LHCN-M2 (cell line): ENCODE measurements at places on chromosomes 4 and X. TPM values are rescaled to one million over a fixed set of nuclear protein-coding genes. Genes with fewer than 3 reads are reported as not detected.

DMP1 gene
- total RNA-seq = not detected in 2 replicates

RIBC1 gene
- 0.13 and 0.40 TPM in 2 replicates for total RNA-seq

RASL11B gene
- total RNA-seq = 0.17 and 0.32 TPM in 2 replicates

HSD17B13 gene
- total RNA-seq = not detected in 2 replicates

IDH3G gene
- total RNA-seq = 83.6 and 86.6 TPM in 2 replicates

PITX2 gene
- total RNA-seq = 60.5 and 67.0 TPM in 2 replicates

SMR3B gene
- total RNA-seq = not detected in 2 replicates

MID1 gene
- total RNA-seq = 8.6 and 11.8 TPM in 2 replicates

GYPE gene
- not detected in 2 replicates for total RNA-seq

TMEM271 gene
- total RNA-seq = not detected in 2 replicates

XAGE2 gene
- not detected in 2 replicates for total RNA-seq

UGT2B7 gene
- 0.57 and 1.2 TPM in 2 replicates for total RNA-seq

CHIC1 gene
- total RNA-seq = 11.5 and 15.2 TPM in 2 replicates

DNA sequence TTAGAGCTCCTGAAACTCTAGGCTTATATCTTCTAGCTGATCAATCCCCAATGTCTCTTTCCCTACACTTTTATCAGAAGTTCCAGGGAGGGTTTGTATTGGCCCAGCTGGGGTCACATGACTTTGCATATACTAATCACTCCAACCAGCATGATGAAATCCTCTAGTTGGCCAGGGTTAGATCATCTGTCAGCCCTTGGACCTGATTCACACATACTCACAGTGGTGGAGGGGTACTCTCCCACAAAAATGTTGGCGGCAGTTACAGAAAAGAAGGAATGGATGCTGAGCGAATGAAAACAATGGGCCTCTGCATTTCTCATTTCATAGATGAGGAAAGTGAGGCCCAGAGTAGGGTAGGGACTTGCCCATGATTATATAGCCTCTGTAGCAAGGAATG, 151.1 kb downstream of the PJA1 start:
- DNase-seq = no peak

DNA sequence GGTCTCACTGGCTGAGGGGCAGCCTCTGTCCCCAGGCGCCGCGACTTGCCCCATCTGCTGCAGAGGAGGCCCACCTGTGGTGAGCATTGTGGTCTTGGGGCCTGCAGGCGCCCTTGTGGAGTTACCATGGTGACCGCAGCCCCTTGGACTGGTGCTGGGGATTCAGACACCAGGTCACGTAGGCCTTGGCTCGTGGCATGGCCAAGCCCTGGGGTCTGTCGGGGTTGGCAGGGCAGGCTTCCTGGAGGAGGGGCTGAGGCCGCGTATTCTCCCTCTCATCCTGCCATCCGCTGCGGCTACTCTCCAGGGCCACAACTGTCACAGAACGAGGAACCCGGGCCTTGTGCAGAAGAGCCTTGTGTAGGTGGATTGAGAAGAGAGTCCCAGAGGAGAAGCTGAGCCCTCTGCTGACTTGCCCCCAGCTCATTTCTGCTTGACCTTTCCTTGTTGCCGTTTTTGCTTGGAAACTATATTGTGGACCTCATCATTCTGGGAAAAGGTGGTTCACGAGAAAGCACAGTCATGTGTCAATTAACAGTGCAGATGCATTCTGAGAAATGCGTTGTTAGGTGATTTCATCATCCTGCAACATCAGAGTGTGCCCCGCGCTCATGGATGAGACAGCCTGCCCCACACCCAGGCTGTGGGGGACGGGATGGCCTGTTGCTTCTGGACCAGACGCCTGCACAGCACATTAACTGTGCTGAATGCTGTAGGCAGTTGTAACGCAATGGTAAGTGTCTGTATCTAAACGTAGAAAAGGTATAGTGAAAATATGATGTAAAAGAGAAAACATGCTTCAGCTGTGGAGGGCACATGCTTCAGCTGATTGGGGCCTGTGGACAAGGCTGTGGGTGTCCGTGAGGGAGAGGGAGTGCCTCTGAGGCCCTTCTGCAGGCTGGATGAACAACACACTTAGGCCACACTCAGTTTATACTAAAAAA, 38.5 kb downstream of the TRMT44 start:
- no peak for DNase-seq

GRCh38 chr4:153267890-153268289, 63.6 kb downstream of the TRIM2 start:
- DNase-seq = no peak

DNA sequence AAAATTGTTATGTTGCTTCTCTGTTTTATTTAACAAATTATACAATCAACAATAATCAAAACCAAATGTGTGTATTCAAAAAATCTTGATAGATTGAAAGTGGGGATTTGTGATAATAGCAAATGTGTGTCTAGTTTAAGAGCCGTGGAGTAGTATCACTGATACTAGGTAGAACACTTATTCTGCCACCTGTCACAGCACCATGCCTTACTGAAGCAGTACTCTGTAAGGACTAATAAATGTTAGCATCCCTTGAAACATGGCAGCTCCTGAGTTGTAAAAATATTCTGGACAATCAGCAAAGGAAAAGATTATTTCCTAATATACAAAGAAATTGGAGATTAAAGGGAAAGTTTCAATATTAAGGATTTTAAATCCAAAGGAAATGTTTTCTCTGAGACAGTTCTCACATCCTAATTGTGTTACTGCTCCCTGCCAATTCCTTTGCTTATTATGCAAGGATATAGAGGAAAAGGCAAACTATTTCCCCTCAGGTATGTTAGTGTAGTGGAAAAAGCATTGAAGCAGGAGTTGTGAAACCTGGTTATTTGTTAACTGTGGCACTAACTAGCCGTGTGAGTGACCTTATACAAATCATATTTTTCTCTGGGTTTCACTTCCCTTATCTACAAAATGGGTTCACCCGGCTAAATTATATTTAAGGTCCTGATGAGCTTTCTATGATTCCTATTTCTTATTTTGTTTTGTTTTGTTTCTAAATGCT, 303.1 kb downstream of the ARHGAP24 start:
- no peak for DNase-seq

DNA sequence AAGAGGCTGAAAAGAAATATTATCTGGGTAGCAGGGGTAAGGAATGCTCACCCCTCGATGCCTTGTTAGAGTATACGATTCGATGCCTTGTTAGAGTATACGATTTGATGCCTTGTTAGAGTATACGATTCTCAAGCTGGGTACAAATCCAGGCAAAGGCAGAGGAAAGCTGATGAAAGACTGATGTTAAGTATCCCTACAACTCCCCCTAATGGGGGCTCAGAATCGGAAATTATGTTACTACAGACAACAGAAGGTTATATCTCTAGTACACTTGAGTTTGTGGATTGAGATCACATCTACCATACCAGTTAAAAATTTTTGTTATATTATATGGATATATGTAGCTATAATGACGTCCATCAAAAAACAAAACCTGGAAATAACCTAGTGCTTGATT, 4.8 kb downstream of the LRRC66 start:
- peak; percentile 27 for DNase-seq

- no peak for DNase-seq
Observed at GRCh38 chrX:6244666-6245065, 16.0 kb upstream of the NLGN4X start.

DNA sequence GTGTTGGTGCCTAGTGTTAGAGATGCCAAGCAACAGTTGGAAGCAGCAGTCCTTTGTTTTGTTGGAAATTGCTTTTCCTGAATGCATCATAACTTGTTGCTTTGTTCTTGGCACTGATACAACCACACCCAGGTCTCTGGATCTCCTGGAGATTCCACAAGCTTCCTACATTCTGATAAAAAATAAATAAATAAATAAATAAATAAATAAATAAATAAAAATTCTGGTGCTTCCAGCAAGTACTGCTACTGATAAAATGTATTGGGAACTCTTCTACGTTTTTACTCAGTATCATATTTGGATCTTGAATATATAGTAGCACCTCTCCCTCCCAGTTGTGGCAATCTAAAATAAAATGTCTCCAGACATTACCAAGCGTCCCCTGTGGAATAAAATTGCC, 62.7 kb upstream of the GRID2 start:
- DNase-seq = no peak

- DNase-seq = no peak
Observed at GRCh38 chrX:39841604-39842003, 256.2 kb downstream of the BCOR start.

GRCh38 chr4:36326476-36327029, 45.1 kb downstream of the DTHD1 start:
- DNase-seq = no peak

- no peak for DNase-seq
Observed at GRCh38 chr4:14790494-14790893, 211.8 kb upstream of the CPEB2 start.

DNA sequence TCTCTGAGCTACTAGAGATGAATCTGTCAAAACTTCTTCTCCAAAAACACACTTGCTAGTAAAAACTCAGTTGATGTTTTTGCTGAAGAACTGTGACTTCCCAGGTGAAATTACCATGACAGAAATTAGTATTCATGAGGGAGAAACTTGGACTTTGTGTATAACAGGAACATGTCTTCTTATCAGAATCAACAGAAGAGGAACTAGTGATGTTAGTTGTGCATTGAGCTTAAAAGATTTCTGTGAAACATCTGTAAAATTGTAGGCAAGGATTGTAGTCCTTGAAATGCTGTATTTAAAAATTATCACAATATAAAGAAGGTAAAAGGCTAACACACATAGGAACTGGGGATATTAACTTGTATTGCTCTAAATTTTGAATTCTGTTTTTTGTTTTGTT, 11.3 kb downstream of the FAM241A start:
- no peak for DNase-seq

DNA sequence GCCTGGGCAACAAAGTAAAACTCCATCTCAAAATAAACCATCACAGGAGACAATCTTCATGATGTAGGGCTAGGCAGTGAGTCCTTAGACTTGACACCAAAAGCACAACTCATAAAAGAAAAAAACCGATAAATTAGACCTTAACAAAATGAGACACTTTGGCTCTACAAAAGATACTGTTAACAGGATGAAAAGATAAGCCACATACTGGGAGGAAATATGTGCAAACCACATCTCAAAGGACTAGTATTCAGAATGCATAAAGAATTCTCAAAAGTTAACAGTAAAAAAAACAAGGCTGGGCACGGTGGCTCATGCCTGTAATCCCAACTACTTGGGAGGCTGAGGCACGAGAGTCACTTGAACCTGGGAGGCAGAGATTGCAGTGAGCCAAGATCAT, 13.2 kb downstream of the EFHC2 start:
- DNase-seq = no peak

GRCh38 chr4:984336-985054, 2.3 kb upstream of the IDUA start:
- DNase-seq = no peak

- DNase-seq = no peak
Observed at GRCh38 chr4:76991161-76991660, 41.7 kb downstream of the SEPTIN11 start.

DNA sequence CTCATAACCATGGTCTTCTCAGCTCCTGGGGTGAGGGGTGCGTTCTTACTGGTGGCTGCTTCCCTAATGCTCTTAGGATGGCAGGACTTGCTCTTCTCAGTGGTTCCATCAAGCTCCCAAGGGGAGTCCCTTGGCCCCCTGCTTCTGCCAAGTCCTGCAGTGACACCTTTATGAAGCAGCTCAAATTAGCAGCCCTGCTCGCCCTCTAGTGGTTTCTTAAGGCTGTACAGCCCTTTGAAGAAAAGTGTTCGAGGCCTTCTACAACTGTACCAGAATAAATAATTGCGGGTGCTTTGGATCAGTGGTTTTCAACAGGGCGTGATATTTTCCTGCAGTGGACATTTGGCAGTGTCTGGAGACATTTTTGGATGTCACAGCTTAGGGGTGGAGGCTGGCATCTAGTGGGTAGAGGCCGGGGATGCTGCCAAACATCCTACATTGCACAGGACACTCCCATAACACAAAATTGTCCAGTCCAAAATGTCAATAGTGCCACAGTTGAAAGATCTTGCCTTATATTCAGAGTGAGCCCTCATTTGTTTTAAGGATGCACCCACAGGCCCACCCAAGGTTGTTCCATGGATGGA, 204.7 kb upstream of the S100G start:
- DNase-seq = peak; percentile 33

DNA sequence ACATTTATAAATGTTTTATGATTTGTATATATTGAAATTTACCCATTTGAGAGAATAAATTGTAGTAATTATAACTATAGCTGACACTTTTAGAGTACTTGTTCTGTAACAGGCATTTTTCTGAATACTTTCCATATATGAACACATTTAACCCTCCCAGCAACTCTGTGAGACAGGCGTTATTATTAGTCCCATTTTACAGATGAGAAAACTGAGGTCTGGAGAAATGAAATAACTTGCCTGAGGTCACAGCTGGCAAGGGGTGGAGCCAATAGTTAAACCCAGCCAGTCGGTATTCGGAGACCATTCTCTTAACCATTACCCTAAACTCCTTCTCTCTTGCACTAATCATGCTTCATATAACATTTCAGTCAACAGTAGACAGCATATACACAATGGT, 72.5 kb downstream of the LIMCH1 start:
- no peak for DNase-seq

- DNase-seq = peak; percentile 47
Observed at GRCh38 chr4:84792366-84793301, 173.9 kb downstream of the WDFY3 start.

DNA sequence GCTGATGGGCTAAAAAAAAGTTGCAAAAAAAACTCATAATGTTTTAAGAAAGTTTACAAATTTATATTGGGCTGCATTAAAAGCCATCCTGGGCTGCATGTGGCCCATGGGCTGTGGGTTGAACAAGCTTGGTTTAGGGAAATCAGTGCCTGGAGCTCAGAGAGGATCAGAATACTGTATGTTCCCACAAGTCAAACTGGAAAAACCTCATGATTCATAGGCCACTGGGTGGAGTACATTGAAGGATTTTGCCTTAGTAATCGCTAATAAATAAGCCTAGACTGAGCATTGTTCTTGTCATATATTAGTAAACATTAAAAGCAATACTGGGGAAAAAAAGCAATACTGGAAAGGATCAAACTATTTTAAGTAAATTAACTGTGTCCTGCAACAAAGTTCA, 246.3 kb upstream of the TAPT1 start:
- DNase-seq = no peak

- no peak for DNase-seq
Observed at GRCh38 chr4:771464-771863, 54.5 kb downstream of the CPLX1 start.

DNA sequence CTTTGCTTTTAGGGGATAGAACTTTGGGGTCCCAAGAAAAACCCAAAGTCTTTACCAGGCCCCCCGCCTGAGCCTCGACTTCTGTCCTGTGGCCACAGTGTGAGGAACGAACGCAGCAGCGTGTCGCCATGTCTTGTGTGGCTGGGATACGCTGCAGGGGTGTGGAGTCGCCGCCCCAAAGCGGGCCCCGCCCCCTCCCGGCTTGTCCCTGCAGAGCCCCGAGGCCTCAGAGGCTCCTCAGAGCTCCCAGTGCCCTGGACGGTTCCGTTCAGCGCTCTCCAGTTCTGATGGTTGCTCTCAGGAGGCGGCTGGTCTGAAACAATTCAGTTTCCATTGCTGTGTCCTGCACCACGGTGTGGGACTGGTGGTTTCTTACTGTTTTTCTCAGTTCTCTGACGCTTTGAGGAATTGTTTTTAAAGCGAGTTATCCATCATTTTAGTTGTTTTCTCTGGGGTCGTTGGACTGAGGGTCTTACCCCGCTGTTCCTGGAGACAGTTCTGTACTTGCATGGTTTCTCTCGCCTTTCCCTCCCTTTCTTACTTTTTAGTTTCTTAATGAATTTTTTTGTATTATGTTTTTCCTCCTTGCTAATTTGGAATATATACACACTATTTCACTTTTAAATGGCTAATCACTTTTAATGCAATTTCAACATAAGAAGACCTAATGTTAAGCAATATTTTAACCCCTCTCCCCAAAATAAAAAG, 1.6 kb upstream of the IDUA start:
- no peak for DNase-seq
